Fibroblast of lung (primary cell): ENCODE measurements at places on chromosomes 16 and 17. TPM values are rescaled to one million over a fixed set of nuclear protein-coding genes. Genes with fewer than 3 reads are reported as not detected.

DNA sequence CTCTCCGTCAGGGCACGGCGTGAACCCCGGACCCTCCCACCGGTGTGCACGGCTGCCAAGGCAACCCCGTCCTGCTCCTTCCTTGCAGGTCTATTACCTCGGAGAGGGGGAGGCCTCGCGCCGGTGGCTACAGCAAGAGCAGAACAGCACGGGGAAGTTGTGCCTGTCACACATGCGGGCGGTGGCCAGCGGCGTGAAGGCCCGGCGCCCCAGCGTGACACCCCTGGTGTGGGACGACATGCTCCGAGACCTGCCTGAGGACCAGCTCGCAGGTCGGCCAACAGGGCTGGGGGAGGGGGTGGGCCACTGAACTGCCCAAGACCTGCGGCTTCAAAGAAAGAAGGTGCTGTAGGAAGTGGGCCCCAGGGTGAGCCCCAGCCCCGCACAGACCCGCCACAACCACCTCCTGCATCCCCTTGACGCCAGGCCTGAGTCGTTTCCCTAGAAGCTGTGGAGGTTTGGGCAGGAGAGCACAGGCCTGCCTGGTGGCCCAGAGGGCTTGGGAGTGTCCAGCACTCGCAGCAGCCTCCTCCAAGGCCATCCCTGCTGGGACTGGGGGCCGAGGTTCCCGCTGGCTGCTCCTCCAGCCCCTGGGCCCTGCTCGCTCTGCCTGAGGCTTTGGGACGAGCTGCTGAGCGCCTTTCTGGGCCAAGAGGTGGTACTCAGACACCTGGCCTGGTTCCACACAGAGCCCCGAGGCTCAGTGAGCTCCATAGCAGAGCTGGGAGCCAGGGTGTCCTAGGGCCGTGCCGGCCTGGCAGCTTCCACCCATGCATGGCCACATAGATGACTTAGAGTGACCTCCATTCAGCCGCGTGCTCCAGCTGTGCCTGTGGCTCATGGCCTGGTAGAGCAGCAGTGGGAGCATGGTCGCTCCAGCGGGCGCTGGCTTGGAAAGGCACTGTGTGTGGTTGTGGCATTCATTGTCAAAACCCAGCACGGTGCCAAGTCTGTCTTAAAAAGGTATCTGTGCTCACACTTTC lies 14.7 kb downstream of the CYBC1 start:
- H3K36me3 ChIP-seq: peaks cover 2% of the 10 kb centered on the region
- no peak overlapping the region for H3K4me3 ChIP-seq

GRCh38 chr17:47311420-47311819 lies 12.3 kb upstream of the EFCAB13 start:
- no peak overlapping the region for H3K4me3 ChIP-seq
- peaks cover 6% of the 10 kb centered on the region for H3K4me1 ChIP-seq
- H3K36me3 ChIP-seq: no peaks in the 10 kb centered on the region

Gene HOXB4
- total RNA-seq: 6.2 and 8.9 TPM in 2 replicates

DNA sequence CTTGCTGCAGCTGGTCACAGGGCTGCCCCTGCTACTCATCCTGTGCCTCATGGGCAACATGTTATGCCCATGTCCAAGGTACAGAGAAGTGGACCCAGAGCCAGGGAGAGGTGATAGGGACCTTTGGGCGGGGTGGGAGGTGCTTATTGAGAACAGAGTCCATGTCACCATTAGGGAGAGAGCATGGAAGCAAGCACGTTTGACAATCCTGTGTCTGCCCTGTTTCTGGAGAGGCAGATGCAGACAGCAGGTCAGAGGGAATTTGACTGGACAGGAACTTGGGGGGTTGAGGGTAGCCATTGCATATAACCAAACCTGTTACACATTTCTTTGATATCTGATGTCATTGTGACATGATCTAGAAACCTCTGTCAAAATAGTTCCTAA lies 14.3 kb upstream of the ARL4D start:
- H3K36me3 ChIP-seq: no peaks in the 10 kb centered on the region
- H3K27ac ChIP-seq: no peak overlapping the region

Gene METRNL
- 114 and 120 TPM in 2 replicates for total RNA-seq

GRCh38 chr17:62179525-62180161 lies 114.6 kb upstream of the MED13 start:
- no peak overlapping the region for H3K27ac ChIP-seq
- no peaks in the 10 kb centered on the region for H3K27me3 ChIP-seq
- no peak overlapping the region for H3K4me3 ChIP-seq
- peak; percentile 53 for DNase-seq
- H3K4me1 ChIP-seq: peaks cover 2% of the 10 kb centered on the region
